Midbrain (tissue), 1 donor: ENCODE measurements at places on chromosomes 1 and 21.

DNA sequence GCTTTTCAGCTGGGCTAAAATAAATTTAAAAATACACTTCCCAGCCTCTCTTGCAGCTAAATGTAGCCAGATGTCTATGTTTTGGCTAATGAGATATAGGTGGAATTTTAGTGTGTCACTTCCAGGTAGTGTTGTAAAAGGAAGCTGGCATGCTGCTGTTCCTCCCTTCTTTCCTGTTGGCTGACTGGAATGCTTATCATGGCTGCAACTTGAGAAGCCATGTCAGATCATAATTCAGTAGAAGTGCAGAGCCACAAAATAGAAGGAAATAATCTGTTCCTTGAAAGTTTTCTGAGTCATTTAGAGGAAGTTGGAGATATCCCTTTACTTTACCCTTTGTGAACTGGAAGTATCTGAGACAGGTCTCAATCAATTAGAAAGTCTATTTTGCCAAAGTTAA lies 10.9 kb upstream of the RBM15 start:
- DNase-seq: no peak

GRCh38 chr1:109969907-109970306 lies 14.7 kb upstream of the AHCYL1 start:
- no peak for DNase-seq

- no peak for DNase-seq
Observed at GRCh38 chr1:51301844-51302162, 28.6 kb downstream of the TTC39A start.

DNA sequence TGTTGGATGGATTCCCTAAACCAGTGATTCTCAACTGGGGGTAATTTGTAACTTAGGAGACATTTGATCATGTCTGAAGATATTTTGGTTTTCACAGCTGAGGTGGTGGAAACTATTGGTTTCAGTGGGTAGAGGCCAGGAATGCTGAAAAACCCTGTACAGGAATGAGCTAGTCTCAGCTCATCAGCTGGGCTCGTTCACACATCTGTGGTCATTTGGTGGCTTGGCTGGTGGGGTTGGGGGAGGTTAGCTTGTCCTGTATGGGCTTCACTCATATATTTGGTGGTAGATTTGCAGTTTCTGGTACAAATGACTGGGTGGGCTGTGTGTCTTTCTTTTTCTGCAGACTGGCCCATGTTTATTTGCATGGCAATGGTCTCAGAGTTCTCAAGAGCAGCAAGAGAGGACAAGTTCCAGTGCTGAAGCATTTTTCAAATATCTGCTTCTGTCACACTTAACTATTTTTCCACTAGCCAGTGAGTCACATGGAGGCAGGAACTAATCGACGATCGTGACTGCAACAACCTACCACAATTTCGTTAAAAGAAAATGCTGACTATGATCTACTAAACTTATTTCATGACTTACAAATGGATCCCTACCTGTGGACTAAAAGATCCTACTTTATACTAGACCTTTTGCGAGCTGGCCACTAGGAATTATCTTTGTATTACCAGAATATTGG lies 321.7 kb upstream of the PLXNA2 start:
- no peak for DNase-seq

DNA sequence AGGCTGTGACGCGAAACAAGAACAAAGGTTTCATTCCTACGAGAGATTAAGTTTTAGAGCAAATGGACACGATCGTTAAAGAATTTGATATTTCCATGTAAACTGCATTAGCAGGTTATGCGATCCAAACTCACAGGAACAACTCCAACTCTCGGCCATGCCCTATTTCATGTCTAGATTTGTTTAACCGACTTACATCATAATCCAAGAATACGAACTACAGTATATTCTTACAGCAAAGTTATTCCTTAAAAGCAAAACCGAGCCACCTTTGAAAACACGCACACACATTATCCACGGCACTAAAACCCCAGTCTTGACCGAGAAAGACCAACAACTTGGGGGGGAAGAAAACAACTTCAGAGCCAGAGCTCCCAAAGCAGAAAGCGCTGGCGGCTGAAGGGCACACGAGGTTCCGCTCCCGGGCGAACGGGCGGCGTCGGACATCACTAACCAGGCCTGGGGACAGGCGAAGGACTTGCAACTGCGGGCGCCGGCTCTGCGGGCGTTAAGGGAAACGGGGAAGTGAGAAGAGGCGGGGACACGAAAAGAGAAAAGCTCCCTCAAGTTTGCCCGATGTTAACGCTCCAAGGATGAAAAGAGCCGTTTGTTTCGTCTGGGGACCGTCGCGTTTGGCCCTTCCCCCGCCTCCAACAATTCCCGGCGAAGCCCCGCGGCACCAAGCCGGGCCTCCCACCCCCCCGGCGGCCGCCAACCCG lies 690 bp downstream of the B3GALNT2 start:
- DNase-seq: peak; percentile 59

DNA sequence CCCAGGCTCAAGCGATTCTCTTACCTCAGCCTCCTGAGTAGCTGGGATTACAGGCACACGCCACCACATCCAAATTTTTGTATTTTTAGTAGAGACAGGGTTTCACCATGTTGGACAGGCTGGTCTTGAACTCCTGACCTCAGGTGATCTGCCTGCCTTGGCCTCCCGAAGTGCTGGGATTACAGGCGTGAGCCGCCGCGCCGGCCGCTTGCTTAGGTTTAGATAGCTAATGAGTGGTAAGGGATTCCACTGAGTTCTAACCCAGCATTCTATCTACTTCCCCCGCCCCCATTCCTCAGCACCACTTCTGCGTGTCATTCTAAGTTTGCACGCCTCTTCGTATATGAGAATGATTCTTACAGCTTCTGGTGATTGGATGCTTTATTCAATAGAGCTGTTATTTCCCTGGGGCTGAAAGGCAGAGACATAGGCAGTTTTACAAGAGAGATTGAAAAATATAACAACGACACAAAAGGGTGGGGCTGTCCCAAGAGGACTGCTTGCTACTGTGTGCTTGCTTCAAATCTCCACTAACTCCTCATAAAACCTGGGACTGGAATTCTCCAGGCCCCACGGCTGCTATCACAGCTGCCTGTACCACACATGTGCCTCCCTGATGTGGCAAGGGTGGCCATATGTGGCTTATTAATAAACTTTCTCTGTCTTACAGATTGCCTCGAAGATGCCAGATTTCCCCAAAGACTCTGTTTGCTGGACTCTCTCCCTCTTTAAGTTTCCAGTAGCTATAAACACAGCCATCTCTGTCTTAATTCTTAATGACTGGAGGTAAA lies 23.7 kb upstream of the GREM2 start:
- DNase-seq: no peak

- no peak for DNase-seq
Observed at GRCh38 chr1:176609556-176610408, 146.8 kb downstream of the PAPPA2 start.

DNA sequence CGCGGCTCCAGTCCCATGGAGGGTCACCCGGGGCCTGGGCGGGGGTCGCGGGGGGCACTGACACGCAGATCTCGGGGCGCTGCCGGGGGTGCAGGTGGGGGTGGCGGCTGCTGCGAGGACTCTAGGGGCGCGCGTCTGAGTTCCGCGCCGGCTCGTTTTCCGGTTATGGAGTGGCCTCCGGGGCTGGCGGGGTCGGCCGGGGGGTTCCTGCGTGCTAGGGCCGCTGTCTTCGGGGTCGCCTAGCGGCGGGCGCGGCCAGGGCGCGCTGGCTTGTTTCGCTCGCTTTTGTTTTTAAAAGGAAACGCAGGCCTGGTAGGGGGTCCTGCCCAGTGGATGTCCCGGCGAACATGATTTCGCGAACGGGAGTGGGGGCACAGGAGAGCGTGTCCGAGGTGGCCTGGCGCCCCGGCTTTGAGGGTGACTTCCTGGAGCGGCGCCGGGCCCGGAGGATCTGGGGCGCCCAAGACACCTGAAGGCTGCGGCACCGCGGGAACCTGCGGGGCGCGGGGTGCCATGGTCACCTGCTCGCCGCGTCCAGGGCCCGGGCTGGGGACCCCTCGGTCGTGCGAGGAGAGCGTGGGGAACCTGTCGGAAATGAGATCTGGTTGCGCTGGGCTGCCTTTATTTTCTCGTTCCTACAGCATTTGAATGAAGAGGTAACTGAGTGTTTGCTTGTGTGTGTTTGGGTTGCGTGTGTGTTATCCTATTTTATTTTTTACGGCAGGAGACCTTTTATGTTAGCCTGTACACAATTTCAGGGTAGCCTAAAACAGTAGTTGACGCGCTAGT lies 618 bp downstream of the ETS2 start:
- no peak for DNase-seq

DNA sequence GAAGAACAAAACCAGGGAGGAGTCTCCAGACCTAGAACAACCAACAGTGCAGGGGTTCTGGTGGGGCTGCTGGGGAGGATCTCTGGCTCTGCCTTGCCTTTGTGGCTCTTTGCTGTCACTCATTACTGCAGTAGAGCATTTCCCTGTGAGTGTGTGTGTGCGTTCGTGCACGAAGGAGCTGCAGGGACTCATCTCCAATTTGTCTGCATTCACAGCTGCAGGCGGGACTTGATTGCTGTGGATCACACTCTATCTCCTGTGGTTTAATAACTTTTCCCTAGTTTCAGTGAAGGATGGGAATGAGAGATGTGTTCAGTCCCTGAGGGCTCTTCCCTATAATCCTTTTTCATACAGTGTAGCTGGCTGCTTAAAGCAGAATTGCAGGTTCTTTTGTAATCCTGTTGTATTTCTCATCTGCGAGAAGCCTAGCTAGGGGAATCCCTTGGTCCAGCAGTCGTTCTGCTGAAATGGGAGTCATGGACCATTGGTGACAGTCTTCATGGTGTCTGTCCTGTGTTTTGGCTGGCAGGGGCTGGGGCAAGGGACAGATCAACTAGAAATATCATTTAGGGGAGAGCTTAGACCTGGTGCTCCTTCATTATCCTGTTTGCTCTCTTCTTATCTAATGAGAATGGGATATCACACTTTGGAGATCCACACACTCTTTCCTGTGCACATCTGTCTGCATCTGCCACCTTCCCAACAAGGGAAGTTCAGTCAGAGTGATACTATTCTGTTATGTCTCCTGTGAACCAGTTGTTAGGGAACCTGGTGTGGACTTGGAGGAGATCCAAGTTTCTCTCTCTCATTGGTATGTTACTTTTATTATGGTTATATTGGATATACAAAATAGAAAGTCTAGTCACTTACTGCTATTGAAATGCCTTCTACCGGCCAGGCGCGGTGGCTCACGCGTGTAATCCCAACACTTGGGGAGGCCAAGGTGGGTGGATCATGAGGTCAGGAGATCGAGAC lies 3.0 kb downstream of the PCP4L1 start:
- no peak for DNase-seq
